ENCODE measurements at places on chromosomes 1 and 21. TPM values are rescaled to one million over a fixed set of nuclear protein-coding genes. Genes with fewer than 3 reads are reported as not detected.

The LRRC38 gene
- 0.17 TPM for total RNA-seq

GRCh38 chr1:164629971-164630370, 71.0 kb downstream of the PBX1 start:
- DNase-seq, result no peak

- no peak for DNase-seq
Observed at GRCh38 chr1:234681065-234681464, 71.1 kb upstream of the IRF2BP2 start.

DNA sequence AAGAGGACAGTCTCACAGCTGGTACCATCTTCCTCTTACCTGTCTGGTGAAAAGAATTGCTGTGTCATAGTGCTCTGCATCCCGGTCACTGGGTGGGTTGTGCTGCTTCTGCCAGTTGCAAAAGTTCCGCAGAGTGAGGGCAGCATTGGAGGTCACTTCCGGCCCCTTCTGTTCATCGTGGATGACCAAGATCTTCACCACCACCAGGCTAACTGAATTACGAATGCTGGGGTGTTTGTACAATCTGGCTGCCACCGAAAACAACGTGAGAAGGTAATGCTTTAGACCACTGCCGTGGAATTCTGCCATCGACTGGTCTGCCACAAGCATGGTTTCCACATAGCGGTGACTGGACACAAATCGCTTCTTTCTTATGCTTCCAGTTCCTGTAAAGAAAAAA, 2.9 kb downstream of the ADAMTS1 start:
- DNase-seq, result no peak

The PTGS2 gene
- 30.4 TPM for total RNA-seq

The SAMD13 gene
- 1.6 TPM for total RNA-seq

GRCh38 chr1:26278724-26279455, 996 bp upstream of the SH3BGRL3 start:
- DNase-seq, result no peak
